ENCODE measurements at places on chromosomes 7 and 10.
A peak's percentile ranks its signal among the peaks of the same experiment; 100 is the strongest.

GRCh38 chr10:32039734-32040133, 16.5 kb downstream of the KIF5B start:
- no peak for DNase-seq

GRCh38 chr10:116910910-116911309, 61.6 kb downstream of the ENO4 start:
- no peak for DNase-seq

- peak; percentile 80 for DNase-seq
Observed at GRCh38 chr10:29329420-29329819, 40.5 kb downstream of the LYZL1 start.

DNA sequence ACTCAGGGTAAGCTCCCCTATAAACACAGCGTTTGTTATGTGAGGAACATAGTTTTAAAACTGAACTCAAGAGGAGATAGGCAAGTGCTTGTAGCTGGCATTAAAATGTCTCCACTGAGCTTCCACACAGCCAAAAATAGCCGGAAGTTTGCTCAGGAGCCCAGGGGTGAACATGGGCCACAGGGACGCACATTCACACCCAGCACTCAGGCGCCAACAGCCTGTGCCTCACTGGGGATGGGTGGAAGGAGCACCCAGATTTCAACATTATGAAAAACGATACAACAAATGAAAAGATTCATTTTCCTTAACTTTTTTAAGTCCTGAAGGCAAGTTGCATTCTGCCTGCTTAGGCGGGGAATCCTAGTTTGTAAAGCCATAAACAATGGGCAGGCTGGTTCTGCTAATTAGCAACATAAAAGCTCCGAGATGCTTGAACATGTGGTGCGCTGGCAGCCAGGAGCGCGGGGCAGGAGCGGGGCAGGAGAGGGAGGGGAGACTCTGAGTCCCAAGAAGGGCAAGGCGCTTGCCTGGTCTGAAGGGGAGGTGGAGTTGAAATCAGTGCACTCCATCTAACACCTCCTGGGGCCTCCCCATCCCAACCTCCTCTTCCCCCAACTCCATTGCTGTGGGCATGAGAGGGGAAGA, 235.9 kb downstream of the COBL start:
- DNase-seq, result no peak

DNA sequence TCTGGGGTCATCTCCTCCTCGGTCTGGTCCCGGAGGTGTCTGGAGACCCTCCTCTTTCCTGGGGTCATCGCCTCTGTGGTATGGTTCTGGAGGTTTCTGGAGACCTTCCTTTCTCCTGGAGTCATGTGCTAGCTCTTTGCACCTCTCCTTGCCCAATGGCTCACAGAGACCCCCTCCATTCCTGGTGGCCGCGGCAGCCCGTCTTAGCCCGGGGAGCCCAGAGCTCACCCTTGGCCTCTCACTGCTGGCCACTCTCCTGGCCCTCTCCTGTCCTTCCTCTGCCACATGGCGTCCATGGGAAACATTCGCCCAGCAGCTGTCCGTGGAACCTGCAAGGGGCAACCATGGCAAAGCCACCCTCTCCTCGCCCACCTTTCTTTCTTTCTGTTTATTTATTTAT, 20.2 kb upstream of the FOXL3 start:
- no peak for DNase-seq

DNA sequence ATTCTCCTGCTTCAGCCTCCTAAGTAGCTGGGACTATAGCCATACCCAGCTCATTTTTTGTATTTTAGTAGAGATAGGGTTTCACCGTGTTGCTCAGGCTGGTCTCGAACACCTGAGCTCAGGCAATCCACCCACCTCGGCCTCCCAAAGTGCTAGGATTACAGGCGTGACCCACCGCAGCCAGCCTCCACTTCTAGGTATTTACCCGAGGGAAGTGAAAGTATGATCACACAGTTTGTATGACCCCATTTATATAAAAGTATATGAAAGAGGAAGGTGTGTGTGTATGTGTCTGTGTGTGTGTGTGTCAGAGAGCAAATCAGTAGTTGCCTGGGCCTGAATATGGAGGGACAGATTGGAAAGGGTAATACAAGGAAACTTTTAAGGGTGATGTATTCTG, 2.0 kb upstream of the PURB start:
- no peak for DNase-seq
